ENCODE measurements at places on chromosomes 4 and X.

- DNase-seq = peak; percentile 75
Measured at GRCh38 chrX:23742174-23742696, 841 bp downstream of the ACOT9 start.

GRCh38 chrX:40368611-40369061 is 212.1 kb upstream of the ATP6AP2 start:
- DNase-seq = no peak

- no peak for DNase-seq
Measured at GRCh38 chr4:167964766-167965373, 127.5 kb upstream of the ANXA10 start.

DNA sequence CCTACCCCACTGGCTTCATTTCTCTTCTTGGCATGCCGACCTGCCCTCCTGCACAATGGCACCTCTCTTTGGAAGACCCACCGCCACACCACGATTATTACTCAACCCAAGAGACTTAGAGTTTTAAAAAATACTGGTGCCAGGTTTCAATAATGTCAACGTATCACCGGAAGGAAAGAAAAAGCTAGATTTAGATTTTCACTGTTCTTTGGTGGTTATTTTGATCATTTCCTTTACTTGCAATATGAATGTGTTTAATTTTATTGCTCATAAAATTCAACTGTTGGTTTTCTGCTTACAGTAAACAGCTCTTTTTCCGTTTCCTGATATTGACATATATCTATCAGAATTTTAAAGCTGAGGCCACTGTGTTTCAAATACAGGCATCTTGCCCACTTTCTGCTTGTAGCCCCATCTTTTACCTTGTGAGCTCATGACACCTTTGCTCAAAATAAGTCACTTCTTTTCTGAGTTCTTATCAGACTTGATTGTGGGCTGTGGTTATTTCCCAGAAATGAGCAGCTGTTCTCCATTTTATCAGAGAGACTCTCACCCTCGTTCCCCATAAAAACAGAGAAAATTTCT is 439.1 kb downstream of the INPP4B start:
- DNase-seq = peak; percentile 36

GRCh38 chr4:40335525-40335894 is 377 bp downstream of the CHRNA9 start:
- peak; percentile 65 for DNase-seq

GRCh38 chr4:20253735-20254409 is 2.2 kb downstream of the SLIT2 start:
- DNase-seq = peak; percentile 29
